ENCODE measurements at places on chromosomes 3 and 15. TPM values are rescaled to one million over a fixed set of nuclear protein-coding genes. Genes with fewer than 3 reads are reported as not detected.

Gene GOLGA8F
- not detected for total RNA-seq

Gene CPLX3
- not detected for total RNA-seq

Gene P2RY1
- total RNA-seq: 16.1 TPM

DNA sequence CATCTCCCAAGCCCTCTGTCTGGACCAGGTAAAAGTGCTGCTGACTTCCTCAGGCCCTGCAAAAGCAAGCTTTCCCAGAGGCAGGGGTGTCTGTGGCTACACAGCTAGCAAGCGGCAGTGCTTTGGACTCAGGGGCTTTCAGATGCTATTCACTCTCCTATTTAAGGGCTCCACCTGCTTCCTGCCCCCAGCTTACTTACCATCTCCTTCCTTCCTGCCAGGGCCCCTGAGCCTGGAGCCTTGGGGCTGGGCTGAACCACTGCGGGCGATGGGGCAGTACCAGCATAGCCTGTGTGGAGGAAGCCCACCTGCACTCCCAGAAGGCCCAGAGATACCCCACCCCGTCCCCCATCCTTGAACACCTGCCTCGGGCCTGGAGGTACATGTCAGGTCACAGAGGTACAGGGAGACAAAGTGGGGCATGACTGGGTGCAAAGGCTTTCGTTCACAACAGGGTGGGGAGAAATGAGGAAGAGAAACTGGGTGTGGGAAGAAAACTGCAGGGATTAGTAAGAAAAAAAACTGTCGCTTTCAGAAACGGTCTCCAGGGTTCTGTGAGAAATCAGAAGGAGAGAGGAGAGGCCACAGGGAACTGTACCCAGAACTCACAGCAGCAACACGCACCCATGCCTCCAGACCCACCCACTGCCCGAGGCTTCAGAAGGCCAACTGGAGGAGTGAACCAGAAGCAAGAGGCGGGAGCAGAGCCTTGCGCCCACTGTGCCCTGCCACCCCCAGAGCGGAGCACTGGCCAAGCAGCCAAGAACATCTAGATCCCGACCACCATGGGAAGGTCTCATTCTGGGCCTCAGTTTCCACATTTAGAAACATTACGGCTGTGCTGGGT lies 49.5 kb downstream of the CCDC12 start:
- DNase-seq: no peak

GRCh38 chr15:63815796-63816533 lies 17.8 kb downstream of the HERC1 start:
- DNase-seq: no peak

- peak; percentile 59 for DNase-seq
These were observed 47.3 kb downstream of the ZDHHC19 start for GRCh38 chr3:196163666-196164493.

DNA sequence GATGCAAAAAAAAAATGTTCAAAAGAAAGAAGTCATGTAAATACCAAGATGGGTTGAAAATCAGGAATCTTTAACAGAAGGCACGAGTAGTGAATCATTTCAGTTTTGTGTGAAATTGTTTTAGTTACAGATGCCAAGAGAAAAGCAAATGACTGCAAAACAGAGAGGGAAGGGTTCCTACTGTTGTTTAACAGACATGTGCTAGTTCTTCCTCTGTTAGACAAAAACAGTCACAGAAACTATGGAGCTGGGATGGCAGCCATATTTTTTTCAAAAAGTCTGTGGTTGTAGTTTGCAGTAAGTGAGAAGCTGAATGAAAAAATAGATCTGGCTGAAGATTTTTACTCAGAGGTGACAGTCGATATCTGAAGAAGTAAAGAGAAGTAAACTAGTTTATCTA lies 511.9 kb downstream of the ZIC1 start:
- no peak for DNase-seq

DNA sequence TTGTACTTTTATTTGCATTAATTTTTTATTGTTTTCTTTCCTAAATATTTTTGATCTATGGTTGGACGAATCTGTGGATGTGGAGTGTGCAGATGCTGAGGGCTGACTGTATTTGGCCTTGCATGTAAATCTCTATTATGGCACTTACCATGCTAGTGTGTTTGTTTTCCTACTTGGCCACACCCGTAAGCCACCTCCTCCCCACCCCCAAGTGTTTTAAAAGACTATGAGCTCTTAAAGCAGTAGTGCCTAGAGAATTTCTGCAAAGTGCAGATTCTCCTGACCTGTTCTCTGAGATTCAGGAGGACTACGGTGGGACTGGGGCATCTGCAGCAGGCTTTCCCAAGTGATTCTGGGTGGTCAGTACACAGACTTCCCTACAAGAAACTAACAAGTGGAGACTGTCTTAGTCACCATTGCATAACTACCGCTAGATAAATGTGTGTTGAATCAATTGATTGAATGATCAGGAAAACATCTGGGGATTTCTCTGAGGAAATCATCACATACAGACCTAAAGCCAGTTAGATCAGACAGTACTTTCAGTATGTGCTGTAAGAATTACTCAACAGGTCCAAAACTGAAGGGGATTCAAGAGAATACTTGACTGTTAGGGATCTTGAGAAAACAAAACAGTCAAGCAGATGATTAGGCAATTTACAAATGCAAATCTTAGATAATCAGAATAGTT lies 6.2 kb upstream of the TIPARP start:
- DNase-seq: peak; percentile 61

DNA sequence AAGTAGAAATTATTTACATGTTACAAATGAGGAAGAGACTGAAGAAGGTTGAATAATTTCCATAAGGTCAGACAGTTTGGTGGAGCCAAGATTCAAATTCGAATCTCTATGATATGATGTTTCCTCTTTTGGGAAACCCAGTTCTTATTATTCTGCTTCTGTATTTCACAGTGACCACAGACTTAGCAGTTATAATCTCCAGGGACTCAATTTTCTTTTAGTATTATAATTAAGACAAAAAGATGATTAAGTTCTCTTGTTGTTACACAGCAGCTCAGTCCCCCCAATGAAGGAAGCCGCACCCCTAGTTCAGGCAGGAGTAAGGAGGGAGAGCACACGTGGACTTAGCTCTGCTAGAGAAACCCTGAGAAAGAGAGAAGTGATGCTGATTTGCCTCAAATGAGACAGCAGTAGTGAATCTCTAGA lies 130.6 kb downstream of the CCNL1 start:
- no peak for DNase-seq

DNA sequence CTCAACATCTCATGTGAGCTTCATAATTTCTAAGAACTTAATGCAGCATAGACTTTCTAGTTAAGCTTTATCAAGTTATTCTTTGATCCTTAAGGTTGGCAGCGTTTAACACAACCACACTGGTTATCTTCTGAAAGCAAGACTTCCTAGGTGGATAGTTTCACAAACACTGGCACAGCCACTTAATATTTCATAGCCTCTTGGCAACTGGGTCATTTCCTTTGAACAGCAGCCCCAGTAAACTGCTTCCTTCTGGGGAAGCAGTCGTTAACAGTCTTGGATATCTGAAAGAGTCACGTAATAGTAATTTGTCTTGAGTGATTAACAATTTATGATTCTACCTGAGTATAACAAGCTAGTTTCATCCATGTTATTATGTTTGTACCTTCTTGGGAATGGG lies 45.9 kb upstream of the ABHD10 start:
- DNase-seq: no peak

GRCh38 chr3:171339598-171339997 lies 120.6 kb downstream of the TNIK start:
- DNase-seq: no peak

Data from upper lobe of left lung (tissue), 6 donors.